ENCODE measurements at places on chromosomes 4 and X. TPM values are rescaled to one million over a fixed set of nuclear protein-coding genes. Genes with fewer than 3 reads are reported as not detected.

DNA sequence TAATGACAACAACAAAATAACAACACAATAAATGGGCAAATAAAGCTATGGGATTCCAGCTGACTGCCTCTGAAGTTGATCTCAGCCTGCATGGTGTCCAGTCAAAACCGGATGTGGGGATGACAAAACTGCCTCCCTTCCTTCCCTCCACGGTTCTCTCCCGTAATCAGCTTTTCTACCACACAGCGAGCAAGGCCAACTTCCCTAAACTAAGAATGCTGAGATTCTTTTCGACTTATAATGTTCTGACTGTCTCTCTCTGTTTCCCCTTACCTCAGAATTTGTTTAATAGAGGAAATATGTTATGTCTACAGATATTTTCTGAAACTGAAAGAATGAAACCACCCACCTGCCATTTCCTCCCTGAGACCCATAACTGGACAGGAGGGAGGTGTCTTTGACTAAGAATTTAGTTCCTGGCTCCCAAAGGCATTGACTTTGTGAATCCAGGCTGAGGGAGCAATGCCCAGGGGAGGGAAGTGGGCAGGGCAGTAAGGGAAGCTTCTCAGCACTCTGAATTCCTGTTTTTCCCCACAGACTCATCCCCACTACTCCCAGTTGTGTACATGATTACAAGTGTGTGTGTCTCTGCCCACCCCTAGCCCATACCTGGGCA, 1.0 kb upstream of the TLR1 start:
- H3K4me3 ChIP-seq: peak overlapping the region; percentile 23
- H3K36me3 ChIP-seq: no peaks in the 10 kb centered on the region
- H3K4me1 ChIP-seq: no peaks in the 10 kb centered on the region
- H3K27ac ChIP-seq: peak overlapping the region; percentile 66
- peak; percentile 70 for DNase-seq

GRCh38 chr4:85571008-85571407, 96.1 kb downstream of the ARHGAP24 start:
- H3K36me3 ChIP-seq: no peaks in the 10 kb centered on the region
- no peak overlapping the region for H3K4me3 ChIP-seq
- H3K27me3 ChIP-seq: no peaks in the 10 kb centered on the region
- DNase-seq: no peak

GRCh38 chr4:1293531-1293941, 3.8 kb downstream of the MAEA start:
- H3K27me3 ChIP-seq: no peaks in the 10 kb centered on the region
- H3K4me1 ChIP-seq: peaks cover 47% of the 10 kb centered on the region
- H3K27ac ChIP-seq: no peak overlapping the region
- H3K4me3 ChIP-seq: no peak overlapping the region

- H3K27me3 ChIP-seq: no peaks in the 10 kb centered on the region
- no peak for DNase-seq
- H3K36me3 ChIP-seq: no peaks in the 10 kb centered on the region
- H3K27ac ChIP-seq: no peak overlapping the region
- peaks cover 9% of the 10 kb centered on the region for H3K4me1 ChIP-seq
- no peak overlapping the region for H3K4me3 ChIP-seq
Measured at GRCh38 chr4:139887962-139888735, 222.5 kb downstream of the MGST2 start.

DNA sequence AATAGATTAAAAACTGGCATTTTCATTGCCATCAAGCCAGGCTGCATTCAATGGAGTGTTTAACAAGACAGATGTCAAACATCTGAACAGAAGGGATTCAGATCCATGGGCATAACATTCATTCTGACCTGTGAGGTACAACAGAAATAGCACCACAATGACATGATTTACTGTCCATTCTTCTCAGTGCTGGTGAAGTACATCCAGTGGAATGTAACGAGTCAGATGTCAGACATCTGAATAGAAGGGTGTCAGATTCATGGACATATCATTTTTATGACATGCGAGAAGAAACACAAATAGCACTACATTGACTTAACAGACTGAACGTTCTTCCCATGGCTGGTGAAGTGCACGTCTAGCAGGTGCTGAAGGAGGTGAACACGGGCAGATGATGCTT, 186.4 kb downstream of the PPP4R3C start:
- H3K4me3 ChIP-seq: no peak overlapping the region
- DNase-seq: no peak
- H3K27me3 ChIP-seq: no peaks in the 10 kb centered on the region
- no peaks in the 10 kb centered on the region for H3K36me3 ChIP-seq
- no peaks in the 10 kb centered on the region for H3K4me1 ChIP-seq
- no peak overlapping the region for H3K27ac ChIP-seq

GRCh38 chrX:3666975-3667374, 46.5 kb downstream of the PRKX start:
- no peak overlapping the region for H3K27ac ChIP-seq
- H3K4me3 ChIP-seq: no peak overlapping the region
- H3K4me1 ChIP-seq: no peaks in the 10 kb centered on the region
- no peaks in the 10 kb centered on the region for H3K27me3 ChIP-seq
- no peaks in the 10 kb centered on the region for H3K36me3 ChIP-seq

GRCh38 chr4:134544303-134544770, 342.7 kb upstream of the PABPC4L start:
- H3K27ac ChIP-seq: no peak overlapping the region
- H3K4me3 ChIP-seq: no peak overlapping the region
- no peaks in the 10 kb centered on the region for H3K27me3 ChIP-seq
- no peaks in the 10 kb centered on the region for H3K4me1 ChIP-seq
- no peaks in the 10 kb centered on the region for H3K36me3 ChIP-seq

DNA sequence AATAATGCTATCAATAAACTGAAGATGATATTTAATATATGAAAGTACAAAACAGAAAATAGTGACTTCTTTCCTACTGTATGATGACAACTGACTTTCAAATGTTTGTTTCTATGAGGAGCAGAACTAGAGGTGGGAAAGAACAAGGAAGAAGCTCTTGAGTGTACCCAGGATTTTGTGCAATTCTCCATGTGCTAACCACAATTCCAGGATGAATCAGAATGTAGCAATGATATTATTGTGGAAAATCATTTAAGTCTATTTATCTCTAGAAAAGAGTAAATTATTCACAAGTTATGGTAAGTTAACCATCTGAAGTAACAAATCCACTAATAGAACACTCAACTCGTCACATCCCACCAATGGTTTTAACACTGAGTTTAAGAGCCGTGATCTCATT, 324.1 kb upstream of the EMCN start:
- H3K27ac ChIP-seq: no peak overlapping the region
- DNase-seq: no peak
- no peak overlapping the region for H3K4me3 ChIP-seq
- no peaks in the 10 kb centered on the region for H3K27me3 ChIP-seq
- H3K36me3 ChIP-seq: no peaks in the 10 kb centered on the region

PARM1 gene
- 10.7 TPM for total RNA-seq

GABRQ gene
- not detected for total RNA-seq
